GM18507 (cell line): ENCODE measurements at places on chromosomes 3 and 15.
A peak's percentile ranks its signal among the peaks of the same experiment; 100 is the strongest.

DNA sequence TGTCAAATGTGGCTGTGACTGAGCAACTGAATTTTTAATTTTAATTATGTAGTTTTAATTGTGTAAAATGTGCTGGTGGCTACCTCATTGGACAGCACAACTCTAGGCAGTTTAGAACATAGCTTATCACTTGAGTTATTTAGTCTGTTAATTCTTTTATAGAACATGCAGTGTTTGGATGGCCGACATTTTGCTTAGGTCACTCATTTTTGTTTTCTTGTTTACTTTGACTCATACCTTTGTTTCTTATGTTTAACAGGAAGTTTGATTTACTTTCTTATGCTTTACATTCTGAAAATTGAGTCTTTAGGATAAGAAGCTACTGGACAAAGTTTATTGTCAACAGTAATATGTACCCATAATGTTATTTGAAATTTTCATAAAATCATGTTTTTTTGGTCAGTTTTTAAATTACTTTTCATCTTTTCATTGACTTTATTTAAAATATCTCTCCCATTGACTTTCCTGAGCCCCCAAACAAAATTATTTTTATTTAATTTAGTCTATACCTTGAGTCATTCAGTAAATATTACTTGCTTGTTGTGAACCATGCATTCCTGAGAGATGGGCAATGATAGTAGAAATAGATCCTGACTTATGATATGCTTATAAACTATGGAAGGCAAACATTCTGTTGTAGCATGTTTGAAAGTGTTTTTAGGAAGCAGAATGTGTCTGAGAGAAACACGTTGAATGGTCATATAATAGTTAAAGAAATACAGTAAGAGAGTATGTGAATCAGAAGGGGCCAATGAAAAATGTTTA lies 60.6 kb downstream of the TCF12 start:
- no peak for DNase-seq

DNA sequence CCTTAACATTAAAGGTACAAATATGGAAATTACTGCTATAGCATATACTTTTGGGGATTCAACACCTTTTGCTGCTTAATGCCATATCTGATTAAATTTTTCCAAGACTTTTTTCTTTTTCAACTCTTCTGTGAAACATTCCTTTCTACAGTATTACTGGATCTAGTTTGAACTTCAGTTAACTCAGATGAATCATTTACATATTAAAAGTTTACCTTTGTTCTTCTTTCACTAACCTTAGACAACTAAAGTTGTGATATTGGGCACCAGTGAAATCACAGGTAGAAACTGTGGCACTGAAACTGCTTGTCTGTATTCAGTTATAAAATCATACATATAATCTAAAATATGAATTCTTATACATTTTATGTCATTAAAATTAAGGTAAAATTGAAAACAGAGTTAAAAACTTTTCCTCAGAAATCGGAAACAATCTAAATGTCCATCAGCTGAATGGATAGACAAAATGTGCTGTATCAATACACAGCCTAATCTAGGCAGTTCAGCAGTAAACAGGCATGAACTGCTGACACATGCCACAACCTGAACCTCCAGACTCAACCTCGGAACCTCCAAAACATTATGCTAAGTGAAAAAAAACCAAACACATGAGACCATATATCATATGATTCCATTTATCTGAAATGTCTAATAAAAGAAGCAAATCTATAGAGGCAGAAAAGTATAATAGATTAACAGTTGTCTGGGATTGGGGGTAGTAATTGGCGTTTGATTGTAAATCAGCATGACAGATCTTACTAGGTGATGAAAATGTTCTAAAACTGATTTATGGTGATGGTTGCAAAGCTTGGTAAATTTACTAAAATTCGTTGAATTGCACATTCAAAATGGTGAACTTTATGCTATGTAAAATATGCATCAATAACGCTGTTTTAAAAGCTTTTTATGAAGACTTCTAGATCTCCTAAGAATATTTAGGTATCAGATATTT lies 50.0 kb downstream of the PPARG start:
- DNase-seq = no peak

GRCh38 chr3:13332158-13332557 lies 88.0 kb downstream of the NUP210 start:
- DNase-seq = peak; percentile 60

- DNase-seq = no peak
Observed at GRCh38 chr3:179695672-179696313, 43.0 kb downstream of the USP13 start.

DNA sequence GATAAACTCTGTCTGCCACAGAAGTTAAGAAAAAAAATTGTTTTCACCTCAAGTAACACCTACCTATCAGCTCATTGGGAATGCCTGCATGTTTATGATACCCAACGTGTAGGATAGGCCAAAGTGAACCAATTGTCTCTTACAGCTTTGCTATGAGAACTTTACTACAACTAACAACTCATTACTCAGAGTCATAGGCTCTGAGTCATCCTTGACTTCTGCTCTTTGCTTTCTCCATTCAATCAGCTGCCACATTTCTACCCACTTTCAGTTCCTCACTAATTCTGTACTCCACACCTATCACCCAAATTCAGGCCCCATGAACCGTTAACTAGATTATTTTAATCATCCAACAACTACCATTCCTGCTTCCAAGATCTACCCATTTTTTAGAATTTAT lies 843.9 kb downstream of the TUSC7 start:
- DNase-seq = peak; percentile 1

DNA sequence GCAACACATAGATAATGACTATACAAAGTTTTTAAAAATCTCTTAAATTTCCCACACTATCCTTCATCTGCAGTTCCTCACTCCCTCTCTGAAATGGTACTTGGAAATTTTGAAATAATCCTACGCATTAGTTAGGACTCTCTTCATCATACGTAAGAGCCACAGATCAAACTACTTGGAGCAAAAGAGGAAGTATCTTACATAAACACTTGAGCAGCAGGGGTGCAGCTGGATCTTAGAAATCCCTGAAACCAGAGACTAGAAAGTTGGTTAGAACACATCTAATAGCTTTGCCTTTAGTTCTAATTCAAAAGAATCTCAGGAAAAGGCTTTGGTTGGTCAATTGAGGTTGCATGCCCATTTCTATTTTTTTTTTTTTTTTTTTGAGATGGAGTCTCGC lies 38.8 kb upstream of the ZNF445 start:
- no peak for DNase-seq

DNA sequence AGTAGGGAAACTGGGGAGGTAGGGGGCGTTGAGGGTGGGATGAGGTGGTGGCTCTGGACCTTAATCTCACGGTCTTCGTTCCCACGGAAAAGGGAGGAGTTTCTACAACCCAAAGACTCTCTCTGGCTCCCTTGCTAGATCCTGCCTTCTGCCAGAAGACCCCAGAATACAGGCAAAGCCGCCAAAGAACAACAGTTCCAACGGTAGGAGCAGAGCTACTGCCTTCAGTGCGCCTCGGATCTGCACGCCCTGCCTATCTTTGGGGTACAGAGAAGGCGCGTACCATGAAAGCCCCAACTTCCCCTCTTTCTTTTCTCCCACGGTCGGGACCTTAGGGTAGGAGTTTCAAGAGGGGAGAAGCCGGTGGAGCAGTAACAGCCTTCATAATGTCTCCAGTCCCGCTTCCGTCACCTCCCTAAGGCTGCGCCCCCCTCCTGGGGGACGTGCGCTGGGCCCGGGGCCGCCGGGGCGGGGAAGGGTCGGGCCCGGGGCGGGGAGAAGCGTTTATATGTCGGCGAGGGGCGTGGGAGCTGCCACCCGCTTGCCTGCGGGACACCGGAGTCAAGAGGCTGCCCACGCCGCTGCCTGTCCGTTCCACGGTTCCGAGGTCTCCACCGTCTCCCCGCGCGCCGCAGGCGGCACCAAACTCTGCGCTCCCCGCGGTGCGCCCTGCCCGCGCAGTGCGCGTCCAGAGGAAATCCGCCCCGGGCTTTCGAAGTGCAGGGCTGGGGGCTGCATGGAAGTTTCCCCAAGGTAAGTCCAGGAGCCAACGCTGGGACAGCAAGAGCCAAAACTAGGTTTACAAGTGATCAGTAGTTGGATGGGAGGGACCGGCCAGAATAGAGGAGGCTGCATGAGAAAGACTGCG lies at the start of gene COL6A6:
Gene COL6A6 (plus strand): TSS at position 533 of the 868 bp plus-strand sequence. CDS start 43,188 bp downstream, outside the sequence.
- DNase-seq = no peak
